ENCODE measurements at places on chromosomes 4 and X.

GRCh38 chr4:98627531-98628257 is 30.7 kb downstream of the TSPAN5 start:
- DNase-seq, result no peak

- no peak for DNase-seq
Observed at GRCh38 chr4:9987749-9988362, 33.4 kb downstream of the SLC2A9 start.

DNA sequence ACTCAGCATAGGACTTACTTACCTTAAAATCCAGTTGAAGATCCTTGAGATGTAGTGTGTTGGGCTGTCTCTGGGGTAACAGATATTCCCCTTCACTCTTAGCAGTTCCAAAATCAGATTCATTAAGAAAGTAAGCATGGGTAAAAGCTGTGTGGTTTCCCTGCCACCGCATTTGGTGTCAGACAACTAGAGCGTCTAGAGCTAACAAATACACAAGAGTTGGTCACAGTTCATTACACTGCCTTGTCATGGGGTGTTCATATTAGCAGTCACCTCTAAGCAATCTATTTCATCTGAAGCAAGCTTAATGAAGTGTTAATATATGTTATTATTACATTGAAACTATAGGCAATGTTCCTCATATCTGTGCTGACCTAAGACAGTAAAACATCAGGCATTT is 342.8 kb downstream of the PPARGC1A start:
- DNase-seq, result no peak

GRCh38 chrX:68417651-68418050 is 15.6 kb downstream of the OPHN1 start:
- DNase-seq, result no peak

GRCh38 chr4:5757954-5758353 is 47.0 kb downstream of the EVC start:
- no peak for DNase-seq

- no peak for DNase-seq
Observed at GRCh38 chrX:14697451-14697850, 168.1 kb downstream of the GLRA2 start.

GRCh38 chrX:53122013-53122412 is 28.1 kb downstream of the KANTR start:
- no peak for DNase-seq

- no peak for DNase-seq
Observed at GRCh38 chr4:74950200-74950599, 17.3 kb downstream of the PARM1 start.

DNA sequence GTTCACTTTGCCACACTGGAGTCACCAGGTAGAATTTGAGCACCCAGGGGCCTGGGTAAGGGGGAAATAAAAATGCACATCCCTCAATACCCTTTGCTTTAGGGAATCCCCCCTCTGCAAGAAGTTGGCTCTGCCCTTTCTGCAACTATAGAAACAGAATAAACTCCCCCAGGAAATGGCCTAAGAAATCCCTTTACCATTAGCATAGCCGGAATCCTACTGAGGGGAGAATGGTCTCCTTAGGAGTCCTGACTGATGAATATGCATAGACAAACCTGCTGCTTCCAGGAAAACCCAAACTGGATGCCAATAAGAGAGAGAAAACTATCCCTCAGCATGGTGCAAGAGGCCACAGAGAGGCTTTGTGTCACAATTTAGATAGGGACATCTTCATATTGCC is 11.0 kb downstream of the EFHC2 start:
- no peak for DNase-seq

DNA sequence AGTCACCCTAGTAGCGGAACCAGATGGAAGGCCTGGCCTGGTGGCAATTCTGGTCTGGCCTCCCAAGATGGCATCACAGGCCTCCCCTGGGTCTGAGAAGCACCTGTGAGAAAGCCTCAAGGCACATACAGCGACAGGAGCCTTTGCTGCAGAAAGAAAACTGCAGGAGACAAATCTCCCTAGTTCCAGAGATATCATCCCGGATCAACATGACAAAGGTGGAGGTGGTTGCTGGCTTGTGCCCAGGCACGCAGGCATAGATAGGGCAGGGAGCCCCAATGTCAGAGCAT is 93.6 kb downstream of the BCOR start:
- no peak for DNase-seq

- peak; percentile 35 for DNase-seq
Observed at GRCh38 chrX:143536176-143536575, 18.9 kb upstream of the SPANXN3 start.

- no peak for DNase-seq
Observed at GRCh38 chr4:101089168-101089567, 258.2 kb downstream of the PPP3CA start.

DNA sequence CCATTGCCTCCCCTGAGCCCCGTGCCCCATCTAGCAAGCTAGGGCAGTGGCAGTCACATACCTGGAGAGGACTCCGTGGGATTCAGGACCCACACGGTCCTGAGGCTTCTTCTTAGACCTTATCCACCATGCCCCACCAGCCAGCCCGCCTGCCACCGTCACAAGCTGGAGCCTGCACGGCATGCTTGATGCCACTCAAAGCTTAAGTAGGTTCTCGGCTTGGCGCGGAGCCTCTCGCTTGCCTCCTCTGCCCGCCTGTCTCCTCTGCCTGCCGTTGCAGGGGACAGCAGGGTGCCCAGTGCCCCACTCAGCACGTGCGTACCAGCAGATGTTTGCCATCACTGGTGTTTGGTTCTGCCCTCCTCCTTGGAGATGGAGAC is 14.1 kb downstream of the PSAPL1 start:
- no peak for DNase-seq

- no peak for DNase-seq
Observed at GRCh38 chr4:119659576-119659975, 31.0 kb upstream of the PDE5A start.

- DNase-seq, result no peak
Observed at GRCh38 chrX:139825618-139826017, 107.2 kb downstream of the ATP11C start.

DNA sequence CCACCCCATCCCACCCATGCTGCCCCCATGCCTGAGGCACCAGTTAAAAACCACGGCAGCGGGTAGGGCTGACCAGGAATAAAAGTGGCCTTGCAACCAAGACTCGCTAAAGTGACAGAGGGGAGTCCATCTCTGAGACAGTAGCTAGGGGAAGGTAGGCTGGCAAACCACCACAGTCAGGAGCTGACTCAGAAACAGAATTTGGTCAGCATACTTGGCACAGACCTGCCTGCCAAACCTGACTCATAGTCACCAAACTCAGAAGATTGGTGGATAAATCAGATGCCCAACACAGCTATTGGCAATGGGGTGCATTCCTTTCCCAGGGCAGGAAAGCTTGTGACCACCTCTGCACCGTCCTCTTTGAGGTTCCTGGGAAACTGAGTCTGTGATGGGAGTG is 193.8 kb downstream of the BCOR start:
- no peak for DNase-seq

DNA sequence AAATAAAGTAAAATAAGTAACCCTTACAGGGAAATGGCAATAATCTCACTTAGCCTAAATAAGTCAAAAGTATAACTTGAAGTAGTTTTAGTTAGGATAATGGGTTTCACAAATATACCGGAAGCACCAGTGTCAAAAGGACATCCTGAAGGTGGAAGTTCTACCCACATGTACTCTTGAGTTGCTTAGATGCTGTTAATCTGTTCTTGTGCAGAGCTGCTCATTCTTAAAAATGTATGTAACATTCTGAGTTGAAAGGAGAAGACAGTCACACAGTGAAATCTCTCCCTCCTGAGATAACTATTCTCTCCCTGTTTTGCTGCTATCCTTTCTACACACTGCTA is 11.2 kb upstream of the CCNG2 start:
- DNase-seq, result no peak

GRCh38 chr4:54276641-54277430 is 47.7 kb downstream of the PDGFRA start:
- no peak for DNase-seq

GRCh38 chr4:40197879-40198689 is 1.3 kb downstream of the RHOH start:
- DNase-seq, result no peak

DNA sequence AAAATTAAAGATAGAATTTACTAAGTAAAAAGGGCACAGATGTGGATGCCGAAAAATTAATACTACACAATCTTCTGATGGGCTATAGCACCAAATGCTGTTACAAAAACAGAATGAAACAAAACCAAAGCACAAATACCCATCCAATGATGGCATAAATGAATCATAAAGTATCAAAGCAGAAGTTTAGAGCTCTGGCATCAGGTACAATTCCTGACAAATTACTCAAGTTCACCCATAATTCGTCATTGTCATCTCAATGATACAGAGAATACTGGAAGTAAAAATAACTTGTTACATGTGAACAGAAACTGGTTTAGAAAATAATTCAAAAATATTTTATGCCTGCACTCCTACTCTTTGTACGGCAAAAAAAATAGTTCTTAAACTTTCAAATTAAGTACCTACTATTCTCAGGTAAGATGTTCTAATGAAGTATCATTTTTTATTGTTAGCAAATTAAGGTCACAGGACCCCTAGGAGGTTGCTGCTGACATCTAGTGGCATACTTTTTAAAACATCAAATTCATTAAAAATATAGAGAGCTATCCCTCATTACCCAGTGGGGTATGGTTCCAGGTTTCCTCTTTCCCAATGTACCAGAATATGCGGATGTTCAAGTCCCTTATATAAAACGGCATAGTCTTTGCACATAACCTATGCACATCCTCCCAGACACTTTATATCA is 126.1 kb downstream of the INPP4B start:
- no peak for DNase-seq

- no peak for DNase-seq
Observed at GRCh38 chr4:169062897-169063244, 52.8 kb upstream of the CBR4 start.

GRCh38 chr4:77393996-77394395 is 211.6 kb upstream of the CXCL13 start:
- no peak for DNase-seq

Measured in pancreas (tissue), 10 donors.